Hepatic stellate cell (primary cell): ENCODE measurements at places on chromosomes 7 and 10.

DNA sequence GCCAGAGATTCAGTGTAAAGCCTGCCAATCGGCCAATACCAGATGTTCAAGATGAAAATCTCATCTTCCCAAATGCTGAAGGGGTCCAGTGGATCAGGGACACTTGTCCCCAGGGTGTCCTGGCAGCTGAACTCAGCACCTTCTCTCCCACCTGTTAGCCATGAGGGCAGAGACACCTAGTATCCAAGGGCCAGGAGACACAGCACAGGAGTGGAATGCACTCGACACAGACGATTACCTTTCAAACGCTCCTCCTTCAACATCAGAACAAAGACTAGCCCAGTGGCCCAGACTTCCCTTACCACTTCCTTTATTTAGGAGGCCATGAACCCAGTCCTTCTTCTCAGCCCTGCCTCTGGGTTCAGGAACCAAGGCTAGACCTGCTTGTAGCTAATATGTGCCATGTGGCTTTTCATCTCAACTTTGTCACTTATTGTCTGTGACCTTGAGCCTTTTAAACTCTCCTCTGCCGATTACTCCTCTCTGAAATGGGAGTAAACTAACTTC lies 180.3 kb upstream of the PLXNA4 start:
- DNase-seq = no peak

DNA sequence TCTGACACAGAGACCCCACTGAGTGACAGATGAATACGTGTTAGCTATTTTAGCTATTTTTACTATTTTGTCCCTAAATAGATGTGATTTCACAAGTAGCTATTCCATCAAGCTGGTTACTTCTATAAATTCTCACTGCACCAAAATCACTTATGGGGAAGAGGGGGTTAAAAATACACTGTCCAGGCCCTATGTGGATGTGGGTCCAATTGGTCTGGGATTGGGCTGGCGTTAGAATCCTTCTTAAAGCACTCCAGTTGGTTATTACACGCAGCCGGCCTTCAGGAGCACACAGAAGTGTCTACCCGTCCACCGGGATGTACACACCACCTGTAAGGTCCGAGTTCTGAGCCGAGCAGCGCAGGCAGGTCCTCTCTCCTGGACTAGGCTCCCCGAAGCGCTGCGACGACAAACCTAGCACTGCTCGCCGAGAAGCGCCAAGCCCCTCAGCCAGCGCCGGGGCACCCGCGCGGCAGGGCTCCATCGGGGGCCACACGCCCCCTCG lies 222.3 kb upstream of the MKLN1 start:
- no peak for DNase-seq

DNA sequence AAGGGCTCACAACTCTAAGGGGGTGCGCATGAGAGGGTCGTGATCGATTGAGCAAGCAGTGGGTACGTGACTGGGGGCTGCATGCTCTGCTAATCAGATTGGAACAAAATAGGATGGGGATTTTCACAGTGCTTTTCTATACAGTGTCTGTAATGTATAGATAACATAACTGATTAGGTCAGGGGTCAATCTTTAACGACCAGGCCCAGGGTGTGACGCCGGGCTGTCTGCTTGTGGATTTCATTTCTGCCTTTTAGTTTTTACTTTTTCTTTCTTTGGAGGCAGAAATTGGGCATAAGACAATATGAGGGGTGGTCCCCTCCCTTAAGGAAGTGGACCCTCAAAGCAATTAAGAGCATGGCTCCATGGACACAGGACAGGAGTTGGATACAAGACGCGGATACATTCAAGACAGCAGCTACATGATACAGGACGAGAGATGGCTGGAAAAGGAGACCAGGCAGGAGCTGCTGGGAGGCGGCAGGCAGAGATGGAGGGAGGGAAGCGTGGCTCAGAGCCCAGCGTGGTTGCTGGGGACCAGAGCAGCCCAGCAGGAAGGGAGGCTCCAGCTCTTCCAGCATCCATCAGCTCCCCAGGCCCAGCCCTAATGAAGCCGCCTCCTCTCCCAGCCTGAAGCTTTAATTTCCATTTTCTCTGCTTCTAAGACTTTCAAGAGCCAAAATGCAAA lies 31.6 kb downstream of the GSDME start:
- DNase-seq = no peak

GRCh38 chr10:5391790-5392189 lies 12.8 kb downstream of the TUBAL3 start:
- DNase-seq = no peak

DNA sequence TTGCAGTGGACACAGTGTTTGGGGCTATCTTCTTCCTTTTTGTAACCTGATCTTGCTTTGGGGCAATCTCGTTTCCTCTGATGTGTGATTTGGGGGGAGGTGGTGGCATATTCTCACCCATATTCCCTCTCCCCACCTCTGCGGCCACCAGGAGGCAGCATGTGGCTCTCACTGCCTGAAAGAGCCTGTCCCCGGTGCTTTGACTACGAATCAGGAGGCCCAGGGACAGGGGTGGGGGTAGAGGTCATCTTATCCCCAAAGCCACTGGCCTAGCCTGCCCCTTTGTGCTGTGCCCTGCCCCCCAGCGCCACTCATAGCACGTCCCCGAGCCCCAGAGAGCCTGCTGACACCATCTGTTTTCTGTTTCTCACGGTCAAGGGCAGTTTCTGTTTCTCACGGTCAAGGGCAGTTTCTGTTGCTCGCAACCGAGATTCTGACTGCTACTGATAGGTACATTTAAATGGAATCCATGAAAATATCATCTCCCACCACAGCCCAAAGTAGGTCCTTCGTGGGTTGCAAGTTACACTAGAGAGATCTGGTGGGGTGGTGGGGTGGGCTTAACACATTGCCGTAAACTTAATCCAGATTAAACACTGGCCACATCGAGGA lies 28.2 kb downstream of the PHYH start:
- DNase-seq = peak; percentile 64

DNA sequence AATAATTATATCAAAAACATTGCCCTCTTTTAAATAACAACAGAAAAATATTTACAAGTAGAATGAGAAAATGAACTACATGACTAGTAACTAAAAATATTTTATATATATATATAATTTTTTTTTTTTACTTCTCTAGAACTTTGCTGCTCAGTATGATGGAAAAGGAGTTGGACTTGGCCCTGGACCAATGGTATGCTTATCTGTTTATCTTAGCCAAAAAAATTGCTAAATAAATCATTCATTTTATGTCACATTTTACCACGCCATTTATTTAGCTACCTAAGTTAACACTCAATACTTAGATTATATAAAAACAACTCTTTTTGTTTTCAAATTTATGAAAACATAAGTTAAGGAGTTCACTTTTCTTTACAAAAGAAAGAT lies 6.7 kb downstream of the COL1A2 start:
- no peak for DNase-seq

GRCh38 chr10:104332243-104333031 lies 5.8 kb downstream of the ITPRIP start:
- no peak for DNase-seq

- DNase-seq = no peak
Observed at GRCh38 chr7:39360766-39361165, 205.4 kb upstream of the YAE1 start.

- no peak for DNase-seq
Observed at GRCh38 chr7:1777122-1777521, 107.0 kb downstream of the ELFN1 start.

DNA sequence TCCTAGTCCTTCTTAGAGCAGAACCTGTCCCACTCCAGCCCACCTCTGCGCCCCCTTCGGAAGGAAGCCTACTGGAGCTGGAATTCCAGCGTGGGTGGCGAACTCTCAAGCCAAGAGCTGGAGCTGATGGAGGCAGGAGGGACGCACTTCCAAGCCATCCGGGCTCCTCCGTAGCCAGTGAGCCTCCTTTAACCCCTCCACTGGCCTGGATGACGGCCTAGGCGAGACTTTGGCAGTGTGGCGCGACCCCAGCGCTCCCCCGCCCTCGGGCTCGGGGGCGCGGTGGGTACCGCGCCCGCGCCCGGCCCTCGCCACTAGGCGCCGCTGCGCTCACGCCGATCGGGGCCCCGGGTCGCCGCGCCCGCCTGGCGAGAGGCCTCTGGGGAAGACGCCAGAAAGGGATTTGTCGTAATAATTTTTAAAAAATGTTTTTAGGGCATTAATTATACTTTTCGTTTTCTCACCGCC lies 5.1 kb upstream of the EMX2 start:
- peak; percentile 53 for DNase-seq

GRCh38 chr7:71633551-71634008 lies 501.6 kb downstream of the GALNT17 start:
- no peak for DNase-seq

DNA sequence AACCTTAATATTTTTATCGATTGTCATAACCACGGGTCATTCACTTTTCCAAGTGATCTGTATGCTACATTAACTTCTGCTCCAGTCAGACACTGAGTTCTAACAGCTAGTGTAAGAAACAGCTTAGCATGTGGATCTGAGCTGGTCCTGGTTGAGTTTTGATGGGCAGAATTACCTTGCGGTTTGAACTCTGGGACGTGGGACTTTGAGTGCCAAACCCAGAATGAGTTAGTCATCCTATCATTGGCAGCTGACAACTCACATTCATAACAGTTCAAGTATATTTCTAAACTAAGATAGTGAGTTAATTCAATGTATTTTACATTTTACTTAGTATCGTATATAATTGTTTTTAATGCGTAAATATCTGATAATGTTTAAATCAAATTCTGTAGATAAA lies 43.2 kb downstream of the C7orf33 start:
- no peak for DNase-seq

DNA sequence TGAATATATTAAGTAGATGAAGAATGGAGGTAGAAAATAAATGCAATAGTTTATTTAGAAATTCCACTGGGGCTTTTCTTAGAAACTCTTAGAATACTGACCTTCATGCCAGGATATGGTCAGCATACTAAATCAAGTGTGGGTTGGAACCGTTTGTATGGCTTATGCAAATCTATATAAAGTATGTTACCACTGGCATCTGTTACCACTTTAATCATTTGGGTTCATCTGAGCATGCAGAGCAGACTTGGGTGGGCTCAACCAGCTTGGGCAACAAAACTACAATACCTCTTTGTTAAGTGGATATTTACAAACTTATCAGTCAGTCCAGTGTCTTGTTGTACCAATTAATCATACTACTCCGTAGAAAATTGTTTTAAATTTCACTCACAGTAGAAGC lies 125.8 kb downstream of the CRPPA start:
- DNase-seq = no peak
